Large intestine (tissue), 12 donors: ENCODE measurements at places on chromosomes 12 and 14. TPM values are rescaled to one million over a fixed set of nuclear protein-coding genes. Genes with fewer than 3 reads are reported as not detected.
A peak's percentile ranks its signal among the peaks of the same experiment; 100 is the strongest.

The PHETA1 gene
- polyA plus RNA-seq, result 85.8 TPM

The NOXRED1 gene
- polyA plus RNA-seq, result 0.84 TPM

GRCh38 chr12:46562625-46563225, 190.2 kb upstream of the SLC38A2 start:
- no peak for DNase-seq

GRCh38 chr14:20529806-20530205, 24.5 kb downstream of the RNASE10 start:
- no peak for DNase-seq

GRCh38 chr14:90517076-90517841, 120.4 kb downstream of the CALM1 start:
- peak; percentile 85 for DNase-seq

DNA sequence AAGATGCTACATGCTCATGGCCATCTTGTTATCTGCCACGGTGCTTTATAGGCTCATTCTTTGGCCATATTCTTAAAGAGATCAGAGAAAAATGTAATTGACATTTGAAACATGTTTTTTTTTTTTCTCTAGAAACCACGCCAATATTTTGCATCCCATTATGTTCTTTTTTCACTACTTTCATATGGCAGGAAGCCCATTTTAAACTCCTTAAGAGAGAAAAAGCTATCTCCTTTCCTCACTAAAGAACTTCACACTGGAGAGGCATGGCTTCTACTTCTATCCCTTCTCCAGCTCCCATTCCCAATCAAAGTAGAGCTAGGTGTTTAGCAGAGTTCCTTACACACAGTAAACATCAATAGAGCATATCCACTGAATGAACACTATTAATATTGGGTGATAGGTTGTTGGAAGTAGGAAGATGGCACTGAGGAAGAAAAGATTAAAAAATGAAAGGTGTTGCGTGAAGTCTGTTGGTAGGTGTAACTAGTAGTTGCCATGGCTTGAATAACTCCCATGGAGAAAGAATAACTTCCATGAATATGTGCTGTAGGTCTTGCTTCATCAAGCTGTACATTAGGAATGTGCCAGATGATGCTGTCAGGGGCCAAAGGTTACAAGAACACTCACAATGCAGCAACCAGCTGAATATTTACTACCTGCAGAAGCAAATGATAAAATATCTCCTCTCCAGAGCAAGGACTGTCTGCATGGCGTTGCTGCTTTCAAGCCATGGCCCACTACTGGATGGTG, 178.8 kb downstream of the STXBP6 start:
- peak; percentile 90 for DNase-seq

DNA sequence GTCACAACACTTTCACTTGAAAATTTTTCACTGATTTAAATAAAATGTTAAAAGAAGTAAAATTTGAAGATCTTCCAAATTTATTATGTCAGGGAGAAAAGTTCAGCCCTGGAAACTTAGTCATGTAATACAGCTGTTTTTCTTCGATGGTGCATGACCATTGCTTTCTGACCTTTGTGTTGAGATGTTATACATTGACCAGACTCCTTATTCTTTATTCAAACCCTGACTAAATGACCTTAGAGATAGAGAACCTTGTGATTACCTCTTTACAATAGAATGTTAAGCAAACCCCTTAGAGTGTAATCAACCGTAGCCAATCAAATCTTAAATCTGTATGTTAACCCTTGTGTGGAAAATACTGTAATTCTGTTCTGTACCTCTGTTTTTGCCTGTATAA, 34.5 kb downstream of the PLCZ1 start:
- peak; percentile 76 for DNase-seq

DNA sequence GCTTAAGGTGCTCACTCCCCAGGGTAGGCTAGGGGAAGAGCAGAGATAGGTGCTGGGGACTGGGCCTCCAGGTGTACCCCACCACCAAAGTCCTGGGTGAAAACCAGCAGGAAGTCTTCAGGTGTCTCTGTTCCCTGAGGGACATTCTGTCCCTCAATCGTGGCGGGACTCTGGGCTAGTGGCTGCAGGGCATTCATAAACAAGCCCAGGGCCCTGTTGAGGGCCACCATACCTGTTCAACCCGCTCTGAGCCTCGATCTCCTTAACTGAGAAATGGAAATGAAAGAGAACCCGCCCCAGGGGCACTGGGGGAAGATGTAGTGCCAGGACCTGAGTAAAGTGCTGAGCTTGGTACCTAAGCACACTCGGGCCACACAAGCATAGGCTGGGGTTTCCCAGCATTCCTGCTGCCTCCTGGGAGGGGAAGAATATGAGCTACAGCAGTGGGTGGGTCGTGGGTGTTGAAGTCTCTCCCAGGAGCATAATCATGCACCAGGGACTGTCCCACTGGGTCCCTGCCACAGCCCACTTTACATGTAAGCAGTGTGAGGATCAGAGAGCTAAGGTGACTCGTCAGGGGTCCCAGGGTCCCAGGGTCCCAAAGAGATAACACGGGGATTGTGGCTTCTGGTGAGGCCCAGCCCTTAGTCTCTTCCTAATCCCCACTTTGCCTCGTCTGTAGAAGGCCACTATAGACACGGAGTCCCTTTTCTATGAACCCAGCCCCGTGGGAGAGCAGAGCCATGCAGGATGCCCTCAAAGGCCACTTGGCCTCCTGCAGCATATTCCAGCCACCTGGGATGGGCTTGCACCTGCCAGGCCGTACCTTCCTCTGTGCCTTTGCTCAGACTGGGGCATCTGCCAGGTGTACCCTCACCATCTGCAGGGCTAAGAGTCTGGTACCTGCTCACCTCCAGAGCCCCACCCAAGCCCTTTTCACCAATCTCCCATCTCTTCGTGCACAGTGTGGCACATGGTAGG, 14.4 kb downstream of the FAM222A start:
- DNase-seq, result no peak

DNA sequence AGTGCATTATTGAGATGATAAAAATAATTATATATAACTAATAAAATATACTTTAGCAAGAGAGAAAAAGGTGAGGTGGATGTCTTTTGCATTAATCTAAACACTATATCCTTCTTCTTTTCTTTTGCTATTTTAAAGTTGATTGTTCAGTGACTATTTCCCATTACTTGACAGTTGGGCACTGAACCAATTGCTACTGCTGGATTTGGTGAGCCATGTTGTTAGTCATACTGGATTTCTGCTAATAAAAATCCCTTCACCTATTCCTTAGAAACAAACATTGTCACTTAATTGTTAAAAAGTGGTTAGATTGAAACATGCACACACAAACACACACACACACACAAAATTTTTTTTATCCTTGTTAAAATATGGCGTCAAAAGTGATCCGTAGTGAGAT, 251.6 kb upstream of the ALG10 start:
- no peak for DNase-seq

- DNase-seq, result no peak
Measured at GRCh38 chr14:89801136-89801535, 153.4 kb downstream of the EFCAB11 start.

DNA sequence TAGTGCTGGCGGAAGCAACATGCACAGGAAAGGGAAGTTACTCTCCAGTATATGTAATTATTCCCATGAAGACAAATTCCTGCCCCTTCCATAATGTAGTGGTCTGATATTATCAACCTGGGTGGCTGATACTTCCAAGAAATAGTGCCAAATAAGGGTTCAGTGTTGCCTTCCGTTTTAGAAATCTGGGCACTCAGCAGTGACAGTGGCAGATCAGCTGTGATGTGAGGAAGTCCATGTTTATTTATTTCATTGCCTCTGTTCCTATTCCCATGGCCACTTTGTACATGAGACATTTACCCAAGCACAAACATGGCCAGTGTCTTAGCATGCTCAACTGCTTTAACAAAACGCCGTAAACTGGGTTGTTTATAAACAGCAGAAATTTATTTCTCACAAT, 20.3 kb upstream of the POC1B start:
- DNase-seq, result no peak
